ENCODE measurements at places on chromosomes 3 and 15. TPM values are rescaled to one million over a fixed set of nuclear protein-coding genes. Genes with fewer than 3 reads are reported as not detected.

The CSK gene
- total RNA-seq: 41.1 TPM

The CACNA1D gene
- 4.5 TPM for total RNA-seq

The TAMM41 gene
- total RNA-seq: 3.8 TPM

The GRAMD1C gene
- total RNA-seq: 2.4 TPM

The ASB7 gene
- total RNA-seq: 18.9 TPM

The C2CD4A gene
- under 0.01 TPM for total RNA-seq

The VGLL3 gene
- 0.69 TPM for total RNA-seq

The ATP1B3 gene
- 127 TPM for total RNA-seq

Data from melanocyte of skin (primary cell).